SK-N-SH (cell line): ENCODE measurements at places on chromosomes 3 and 15. TPM values are rescaled to one million over a fixed set of nuclear protein-coding genes. Genes with fewer than 3 reads are reported as not detected.

The CDCP1 gene
- 2.7 and 3.6 TPM in 2 replicates for polyA plus RNA-seq

DNA sequence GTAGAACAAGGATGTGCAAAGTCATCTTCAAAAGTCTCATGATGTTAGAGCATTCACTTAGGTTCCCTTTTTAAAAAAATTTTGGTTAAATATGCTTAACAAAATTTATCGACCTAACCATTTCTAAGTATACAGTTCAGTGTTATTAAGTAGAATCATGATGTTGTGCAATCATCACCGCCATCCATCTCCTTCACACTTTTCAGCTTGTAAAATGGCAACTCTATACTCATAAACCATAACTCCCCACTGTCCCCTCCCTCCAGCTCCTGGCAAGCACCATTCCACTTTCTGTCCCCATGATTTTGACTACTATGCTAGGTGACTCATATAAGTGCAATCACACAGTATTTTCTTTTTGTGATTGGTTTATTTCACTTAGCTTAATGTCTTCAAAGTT is 895.0 kb downstream of the TBL1XR1 start:
- H3K4me3 ChIP-seq, result no peak overlapping the region
- no peak for DNase-seq
- no peaks in the 10 kb centered on the region for H3K27me3 ChIP-seq
- H3K36me3 ChIP-seq, result no peaks in the 10 kb centered on the region
- no peaks in the 10 kb centered on the region for H3K4me1 ChIP-seq

- peaks cover 2% of the 10 kb centered on the region; the same call in 1 of the 2 replicates for H3K4me1 ChIP-seq
- no peaks in the 10 kb centered on the region for H3K36me3 ChIP-seq
- peaks cover 28% of the 10 kb centered on the region for H3K27me3 ChIP-seq
- H3K27ac ChIP-seq, result no peak overlapping the region
Observed at GRCh38 chr3:168248383-168249204, 152.9 kb upstream of the GOLIM4 start.

DNA sequence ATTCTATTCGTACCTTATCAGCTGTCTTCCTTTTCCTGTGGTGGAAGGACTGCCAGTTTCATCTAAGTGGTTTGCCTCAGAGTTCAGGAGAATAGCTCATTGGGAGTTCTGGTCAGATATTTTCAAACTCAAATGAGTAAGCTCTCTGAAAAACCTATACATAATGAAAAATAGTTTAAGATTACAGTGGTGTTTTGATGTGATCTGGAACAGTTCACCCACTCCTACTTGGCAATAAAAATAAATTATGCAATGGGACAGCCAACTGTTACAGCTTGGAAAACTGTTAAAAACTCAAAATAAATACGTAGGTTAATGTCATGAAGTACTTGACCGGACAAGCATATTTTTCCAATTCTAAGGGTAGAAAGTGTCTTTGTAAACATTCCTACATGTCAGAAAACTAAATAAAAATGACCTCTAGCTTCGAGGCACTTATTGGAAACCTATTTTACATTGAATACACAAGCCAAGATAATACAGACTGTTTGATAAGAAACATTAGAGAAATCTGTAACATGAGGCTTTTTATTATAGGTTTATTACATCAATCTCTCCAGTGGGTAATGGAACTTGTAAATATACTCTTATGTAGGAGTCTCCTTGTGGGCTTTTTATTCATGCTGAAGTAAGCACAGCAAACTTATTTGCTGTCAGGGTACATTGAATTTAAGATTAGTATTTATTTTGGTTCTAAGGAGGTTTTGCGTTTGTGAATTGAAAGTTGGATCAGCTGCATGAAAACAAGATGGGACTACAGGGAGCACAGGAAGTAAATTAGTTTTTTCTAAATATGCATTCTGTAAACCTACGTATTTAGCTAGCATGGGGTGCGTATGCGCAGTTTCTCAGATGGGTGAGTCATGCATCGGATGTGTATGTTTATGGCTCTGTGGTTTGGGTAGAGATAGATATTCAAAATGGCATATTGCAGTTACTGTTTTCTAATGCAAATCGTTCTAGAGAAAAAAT is 453.1 kb downstream of the IL5RA start:
- H3K4me3 ChIP-seq, result no peak overlapping the region
- no peaks in the 10 kb centered on the region for H3K27me3 ChIP-seq
- peaks cover 4% of the 10 kb centered on the region for H3K4me1 ChIP-seq

The HYAL1 gene
- 0.30 and 0.49 TPM in 2 replicates for polyA plus RNA-seq

The FETUB gene
- 0.05 TPM in 2 replicates for polyA plus RNA-seq

DNA sequence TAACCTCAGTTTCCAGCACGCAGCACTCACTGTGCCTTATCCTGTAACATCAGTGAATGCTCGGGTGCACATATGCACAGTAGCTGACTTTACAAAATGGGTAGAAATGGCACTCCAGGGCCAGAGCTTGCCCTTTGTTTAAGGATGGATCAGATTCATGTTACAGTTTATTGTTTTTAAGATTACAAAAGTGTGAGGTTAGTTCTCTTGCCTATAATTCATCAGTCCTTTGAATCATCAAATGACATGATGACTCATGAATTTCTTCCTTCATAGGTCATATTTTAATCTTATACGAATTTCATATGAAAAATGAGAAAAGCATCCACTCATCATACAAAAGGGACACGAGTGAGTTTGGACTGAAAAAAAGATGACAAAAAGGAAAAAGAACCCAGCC is 545.3 kb downstream of the GBE1 start:
- H3K36me3 ChIP-seq, result no peaks in the 10 kb centered on the region
- DNase-seq, result no peak
- no peaks in the 10 kb centered on the region for H3K27me3 ChIP-seq
- H3K4me3 ChIP-seq, result peak overlapping the region; percentile 33
- no peak overlapping the region for H3K27ac ChIP-seq
- peaks cover 14% of the 10 kb centered on the region; the same call in 1 of the 2 replicates for H3K4me1 ChIP-seq

DNA sequence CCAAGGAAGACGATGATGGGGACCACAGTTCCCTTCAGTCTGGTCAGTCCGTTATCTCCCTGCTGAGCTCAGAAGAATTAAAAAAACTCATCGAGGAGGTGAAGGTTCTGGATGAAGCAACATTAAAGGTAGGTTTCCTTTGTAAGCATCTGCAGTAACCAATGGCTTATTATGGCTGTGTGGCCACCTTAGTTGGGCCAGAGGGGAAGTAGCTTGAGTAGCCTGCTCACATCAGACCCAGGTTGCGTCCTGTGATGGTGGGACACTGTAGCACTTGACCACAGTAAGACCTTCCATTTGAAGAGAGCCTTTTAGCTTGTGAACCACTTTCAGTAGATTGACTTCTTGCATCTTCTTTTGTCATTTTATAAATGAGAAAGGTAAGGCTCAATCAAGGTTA is 22.6 kb downstream of the STARD5 start:
- H3K36me3 ChIP-seq, result no peaks in the 10 kb centered on the region
- DNase-seq, result no peak
- H3K27me3 ChIP-seq, result peaks cover 8% of the 10 kb centered on the region; the same call in 1 of the 2 replicates
- H3K4me3 ChIP-seq, result no peak overlapping the region
- no peak overlapping the region for H3K27ac ChIP-seq

The ACAN gene
- polyA plus RNA-seq, result not detected in 2 replicates

The ACTRT3 gene
- polyA plus RNA-seq, result 1.2 and 1.6 TPM in 2 replicates

The SQOR gene
- 7.8 and 9.1 TPM in 2 replicates for polyA plus RNA-seq

DNA sequence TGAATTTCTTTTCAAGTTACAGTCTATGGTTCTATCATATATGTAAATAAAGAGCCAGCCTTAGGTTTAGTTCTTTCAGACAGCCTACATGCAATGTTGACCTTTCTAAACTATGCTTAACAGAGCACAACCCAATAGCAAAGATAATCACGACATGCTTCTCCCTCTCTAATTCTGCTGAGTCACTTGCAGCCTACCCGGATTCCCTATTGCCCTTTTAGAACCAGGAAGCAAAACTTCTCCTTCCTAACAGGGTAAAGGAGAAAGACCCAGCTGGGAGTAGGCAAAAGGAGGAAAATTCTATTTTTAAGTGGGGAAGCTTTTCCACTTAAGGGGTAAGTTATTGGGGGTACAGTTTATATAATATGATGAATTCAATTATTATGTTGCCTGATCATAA is 79.3 kb downstream of the SLC7A14 start:
- no peaks in the 10 kb centered on the region for H3K27me3 ChIP-seq
- no peak for DNase-seq
- H3K36me3 ChIP-seq, result no peaks in the 10 kb centered on the region
- peaks cover 9% of the 10 kb centered on the region; the same call in 1 of the 2 replicates for H3K4me1 ChIP-seq
- no peak overlapping the region for H3K27ac ChIP-seq
- H3K4me3 ChIP-seq, result no peak overlapping the region

DNA sequence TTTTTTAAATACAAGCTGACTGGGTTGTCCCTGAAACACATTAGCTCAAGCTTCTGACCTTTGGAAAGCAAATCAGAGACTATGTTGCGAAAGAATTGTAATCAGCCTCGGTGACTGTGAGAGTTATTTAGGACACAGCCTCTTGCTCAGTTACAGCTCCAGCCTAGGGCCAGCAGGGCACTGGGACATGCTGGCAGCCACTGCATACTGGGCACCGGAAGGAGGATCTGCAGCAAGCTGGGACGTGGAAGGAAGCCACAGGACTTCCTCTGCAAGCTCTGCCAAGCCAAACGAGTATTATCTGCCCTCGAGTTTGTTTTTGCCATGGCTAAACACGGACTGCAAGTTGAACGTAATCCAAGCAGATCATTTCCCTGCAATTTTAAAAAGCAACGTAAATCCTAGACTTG is 24.4 kb upstream of the COPG1 start:
- H3K4me3 ChIP-seq, result peak overlapping the region; percentile 20; the same call in 1 of the 2 replicates
- H3K4me1 ChIP-seq, result peaks cover 30% of the 10 kb centered on the region; the same call in 1 of the 2 replicates
- no peaks in the 10 kb centered on the region for H3K36me3 ChIP-seq
- no peaks in the 10 kb centered on the region for H3K27me3 ChIP-seq
- DNase-seq, result peak; percentile 73

The GOLGA8J gene
- polyA plus RNA-seq, result not detected in 2 replicates

The GRAMD1C gene
- 1.2 and 1.3 TPM in 2 replicates for polyA plus RNA-seq

GRCh38 chr3:195033531-195034091 is 237.3 kb downstream of the XXYLT1 start:
- peaks cover 13% of the 10 kb centered on the region; the same call in 1 of the 2 replicates for H3K4me1 ChIP-seq
- no peaks in the 10 kb centered on the region for H3K36me3 ChIP-seq
- no peak overlapping the region for H3K27ac ChIP-seq
- H3K4me3 ChIP-seq, result no peak overlapping the region
